Omental fat pad (tissue), 4 donors: ENCODE measurements at places on chromosomes 12 and 14. TPM values are rescaled to one million over a fixed set of nuclear protein-coding genes. Genes with fewer than 3 reads are reported as not detected.

DNA sequence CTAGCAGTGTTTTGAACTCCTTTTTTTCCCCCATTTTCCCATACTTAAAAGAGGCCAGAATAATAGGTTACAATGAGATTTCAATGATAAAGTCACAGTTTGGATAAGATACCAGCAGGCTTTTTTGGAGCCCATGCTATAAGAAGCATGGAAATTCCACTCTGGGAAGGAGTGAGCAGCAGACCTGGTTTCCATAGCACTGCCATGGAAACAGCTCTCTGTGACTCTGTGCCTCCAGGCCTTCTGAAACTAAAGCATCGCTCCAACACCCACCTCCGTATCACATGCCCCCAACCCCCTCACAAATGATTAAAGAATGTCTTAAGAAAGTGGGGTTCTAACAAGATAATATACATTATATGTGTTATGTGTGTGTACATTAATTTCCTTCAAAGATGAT is 165.0 kb downstream of the GRIN2B start:
- DNase-seq = no peak

GRCh38 chr12:82383930-82384552 is 25.7 kb downstream of the METTL25 start:
- DNase-seq = no peak

DNA sequence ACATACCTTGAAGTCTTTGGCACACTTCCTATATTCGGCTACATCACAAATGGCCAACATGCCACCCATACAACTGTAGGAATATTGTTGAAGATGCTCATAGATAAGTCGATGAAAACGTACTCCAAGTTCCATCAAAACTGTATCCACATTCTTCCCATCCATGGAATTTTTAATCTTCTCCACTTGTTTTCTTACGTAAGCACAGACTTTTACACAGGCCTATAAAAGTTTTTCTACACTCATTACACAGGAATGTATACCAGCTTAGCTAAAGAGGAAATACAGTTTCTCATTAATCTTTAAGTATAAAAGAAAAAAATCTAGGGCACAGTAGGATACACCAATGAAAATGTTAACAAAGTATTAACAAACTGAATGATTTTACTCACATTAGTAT is 59.1 kb downstream of the EXOC5 start:
- DNase-seq = no peak

Gene DIO2
- total RNA-seq = 1.3 TPM

Gene LRRC9
- 0.25 TPM for total RNA-seq

DNA sequence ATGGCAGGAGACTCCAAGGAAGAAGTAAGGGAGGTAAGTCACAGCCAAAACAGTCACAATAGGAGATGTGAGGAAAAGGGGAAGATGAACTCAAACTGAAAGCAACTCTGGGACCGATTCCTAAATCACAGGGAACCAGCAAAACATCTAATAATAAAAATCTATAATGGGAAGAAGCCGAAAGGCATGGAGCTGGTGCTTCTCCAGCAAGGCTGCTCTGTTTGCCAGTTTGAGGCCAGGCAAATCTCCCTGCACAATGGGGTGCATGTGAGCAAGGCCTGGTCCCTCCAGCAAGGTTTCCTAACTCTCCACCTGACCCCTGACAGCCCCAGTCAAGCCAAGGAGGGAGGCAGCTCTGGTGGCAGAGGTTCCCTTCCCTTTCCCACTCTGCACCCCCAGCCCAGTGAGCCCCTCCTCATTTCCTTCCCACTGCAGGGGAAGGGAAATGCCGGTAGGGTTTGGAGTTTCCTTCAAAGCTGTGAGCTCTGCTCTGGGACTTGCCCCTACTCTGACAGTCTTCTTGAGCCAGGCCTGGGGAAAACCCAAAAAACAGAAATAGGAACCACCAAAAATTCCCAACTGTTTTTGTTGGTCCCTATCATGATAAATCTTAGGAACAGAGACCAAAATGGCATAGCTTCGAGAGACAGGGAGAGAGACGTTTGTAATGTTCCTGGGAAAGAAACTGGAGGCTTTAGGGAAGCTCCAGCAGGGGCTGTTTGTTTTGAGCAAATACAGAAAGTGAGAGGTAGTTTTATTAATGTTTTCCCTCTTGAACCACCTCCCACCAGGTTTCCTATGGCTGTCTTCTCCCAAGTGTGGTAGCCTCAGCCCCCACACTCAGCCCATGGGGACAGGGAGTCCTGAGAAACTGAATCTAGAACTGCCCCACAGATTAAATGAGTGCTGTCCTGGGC is 34.6 kb downstream of the FMNL3 start:
- DNase-seq = no peak

DNA sequence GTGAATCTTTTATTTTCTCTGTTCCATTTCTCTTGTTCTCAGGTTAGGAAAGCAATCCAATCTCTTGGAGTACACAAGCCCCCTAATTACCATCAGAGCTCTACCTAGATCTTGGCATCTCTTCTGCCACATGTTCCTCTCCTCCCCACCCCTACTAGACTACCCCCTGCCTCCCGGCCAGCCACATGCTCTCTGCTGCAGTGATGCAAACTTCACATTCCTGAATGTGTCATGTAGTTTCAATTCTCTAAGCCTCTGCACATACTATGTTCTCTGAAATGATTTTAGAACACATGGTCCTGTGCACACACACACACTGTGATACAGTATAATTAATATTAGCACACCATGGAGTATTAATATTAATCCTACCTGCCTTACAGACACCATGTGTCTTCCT is 104.6 kb downstream of the EFCAB11 start:
- no peak for DNase-seq

Gene OAS2
- total RNA-seq = 41.9 TPM

GRCh38 chr14:96592591-96593386 is 90.6 kb downstream of the PAPOLA start:
- DNase-seq = no peak

GRCh38 chr14:50763382-50764007 is 67.5 kb downstream of the NIN start:
- no peak for DNase-seq

GRCh38 chr12:93785249-93786010 is 108.3 kb downstream of the CRADD start:
- no peak for DNase-seq

GRCh38 chr14:37023875-37024565 is 148.4 kb downstream of the SLC25A21 start:
- DNase-seq = no peak

DNA sequence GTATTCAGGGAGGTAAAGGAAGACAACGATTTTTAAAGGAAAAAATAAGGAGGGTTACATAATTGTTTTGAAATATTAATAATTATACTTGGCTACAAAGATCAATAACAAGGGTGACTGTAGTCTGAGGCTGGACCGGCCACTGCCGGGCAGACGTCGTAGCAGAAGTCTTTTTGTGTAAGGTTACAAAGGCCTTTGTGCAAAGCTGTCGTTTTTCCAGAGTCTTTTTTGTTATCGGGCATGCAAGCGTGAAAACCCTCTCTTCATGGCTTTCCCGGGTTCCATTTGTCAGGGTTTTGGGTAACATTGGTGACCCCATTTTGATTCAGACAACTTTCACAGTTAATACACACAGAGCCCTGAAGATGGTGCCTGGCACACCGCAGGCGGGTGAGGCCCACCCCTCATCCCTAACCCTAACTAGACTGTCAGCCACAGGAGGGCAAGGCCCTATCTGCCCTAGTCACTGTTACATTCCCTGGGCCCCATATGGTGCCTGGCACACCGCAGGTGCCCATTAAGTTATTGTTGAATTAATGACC is 31.3 kb downstream of the RILPL1 start:
- DNase-seq = no peak

Gene KRT6C
- total RNA-seq = not detected

Gene ZC2HC1C
- total RNA-seq = 5.6 TPM

DNA sequence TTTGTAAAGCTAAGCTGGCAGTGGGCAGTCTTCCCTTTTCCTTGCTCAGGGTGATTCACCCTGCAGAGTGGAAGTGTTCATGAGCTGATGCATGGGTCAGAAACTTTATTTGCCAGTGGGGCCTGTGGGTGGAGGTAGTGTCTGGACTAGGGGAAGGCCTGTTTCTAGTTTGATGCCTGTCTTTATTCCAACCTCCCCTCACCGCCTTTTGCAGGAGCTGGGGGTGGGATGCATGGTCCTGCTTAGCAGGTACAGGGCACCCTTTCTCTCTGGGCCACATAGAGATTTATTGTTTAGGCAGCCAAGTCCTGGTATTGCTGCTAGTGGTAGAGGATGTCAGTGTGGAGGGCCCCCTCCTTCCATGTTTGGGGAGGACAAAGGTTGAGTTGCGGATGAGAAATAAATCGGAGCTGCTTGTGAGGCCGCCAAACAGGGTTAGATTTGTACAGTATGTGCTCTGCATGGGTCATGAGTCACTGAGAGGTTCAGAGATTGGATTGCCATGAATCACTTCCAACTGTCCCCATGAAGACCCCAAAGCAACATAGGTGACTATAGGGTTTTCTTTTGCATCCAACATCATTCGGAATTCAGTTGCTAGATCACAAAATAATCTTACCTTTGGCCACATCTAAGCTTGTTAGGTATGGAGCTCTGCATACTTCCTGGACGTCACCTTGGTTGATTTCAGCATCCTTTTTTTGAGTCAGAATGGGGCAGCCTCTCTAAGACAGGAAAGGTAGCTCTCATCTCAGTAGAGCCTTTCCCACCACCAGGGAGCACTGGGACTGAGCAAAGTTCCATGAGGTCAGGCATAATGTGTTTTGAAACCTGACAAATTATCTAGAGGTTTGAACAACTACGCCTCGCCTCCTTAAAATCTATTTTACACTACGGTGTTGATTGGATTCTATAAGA is 8.8 kb downstream of the SMOC1 start:
- no peak for DNase-seq

DNA sequence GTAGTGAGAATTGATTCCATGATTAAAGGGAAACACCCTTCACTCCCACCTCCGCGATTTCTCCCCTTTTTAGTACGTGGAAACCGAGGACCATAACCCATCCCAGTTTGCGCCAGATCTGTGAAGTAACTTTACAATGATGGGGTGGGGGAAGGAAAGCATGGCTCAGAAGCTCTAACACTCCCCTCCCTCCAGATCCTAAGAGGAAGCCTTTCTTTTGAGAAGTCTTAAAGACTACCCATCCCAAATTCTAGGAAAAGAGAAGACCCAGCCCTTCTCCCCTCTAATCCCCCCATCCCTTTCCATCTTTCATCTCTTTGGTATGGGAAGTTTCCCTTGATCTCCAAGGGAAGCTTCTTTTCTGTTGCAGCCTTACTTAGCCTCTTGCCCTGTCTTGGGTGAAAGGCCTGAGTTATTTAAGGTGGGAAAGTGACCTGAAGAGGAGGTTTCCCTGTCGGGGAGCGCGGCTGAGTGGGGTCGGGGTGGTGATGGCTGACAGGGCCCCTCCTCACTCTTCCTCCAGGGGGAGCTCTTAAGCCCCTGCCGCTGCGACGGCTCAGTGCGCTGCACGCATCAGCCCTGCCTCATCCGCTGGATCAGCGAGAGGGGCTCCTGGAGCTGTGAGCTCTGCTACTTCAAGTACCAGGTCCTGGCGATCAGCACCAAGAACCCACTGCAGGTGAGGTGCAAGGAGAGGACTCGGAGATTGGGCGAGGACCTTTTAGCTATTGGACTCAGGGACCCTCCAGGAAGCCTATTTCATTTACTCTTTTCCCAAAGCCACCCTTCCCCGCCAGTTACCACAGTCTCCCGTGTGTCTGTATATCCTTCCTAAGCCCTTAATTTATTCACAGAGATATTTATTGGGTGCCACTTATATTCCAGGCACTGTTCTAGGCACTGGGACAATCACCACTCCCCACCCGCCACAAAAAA is 1.8 kb downstream of the MARCHF9 start:
- DNase-seq = no peak

Gene CMKLR1
- 21.0 TPM for total RNA-seq

DNA sequence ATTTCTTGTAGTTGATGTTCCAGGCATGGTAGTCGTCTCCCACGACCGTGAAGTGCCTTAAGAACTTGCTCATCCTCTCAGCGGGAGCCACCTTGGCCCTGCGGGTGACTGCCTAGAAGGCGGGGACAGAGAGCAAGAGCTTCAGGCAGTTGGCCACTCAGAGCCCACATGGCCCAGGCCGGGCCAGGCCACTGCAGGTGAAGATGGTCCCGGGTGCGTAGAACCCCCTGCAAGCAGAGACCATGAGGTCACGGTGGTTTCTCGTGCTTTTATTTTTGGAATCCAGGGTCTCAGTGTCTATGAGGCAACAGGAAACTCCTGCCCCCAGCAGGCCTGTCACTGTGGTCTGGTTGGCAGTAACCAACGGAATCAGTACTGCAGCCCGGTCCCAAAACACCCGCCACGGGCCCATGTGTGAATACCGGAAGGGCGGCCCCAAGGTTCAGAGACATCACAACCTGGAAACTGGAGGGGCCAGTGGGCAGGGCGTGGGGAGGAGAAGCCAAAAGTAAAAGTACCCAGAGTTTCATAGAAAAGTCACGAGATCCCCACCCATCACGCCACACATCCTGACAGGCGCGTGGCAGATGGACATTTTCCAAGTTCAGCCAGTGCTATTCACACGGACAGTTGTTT is 27.5 kb downstream of the HVCN1 start:
- DNase-seq = no peak

Gene RABGGTA
- total RNA-seq = 22.7 TPM

DNA sequence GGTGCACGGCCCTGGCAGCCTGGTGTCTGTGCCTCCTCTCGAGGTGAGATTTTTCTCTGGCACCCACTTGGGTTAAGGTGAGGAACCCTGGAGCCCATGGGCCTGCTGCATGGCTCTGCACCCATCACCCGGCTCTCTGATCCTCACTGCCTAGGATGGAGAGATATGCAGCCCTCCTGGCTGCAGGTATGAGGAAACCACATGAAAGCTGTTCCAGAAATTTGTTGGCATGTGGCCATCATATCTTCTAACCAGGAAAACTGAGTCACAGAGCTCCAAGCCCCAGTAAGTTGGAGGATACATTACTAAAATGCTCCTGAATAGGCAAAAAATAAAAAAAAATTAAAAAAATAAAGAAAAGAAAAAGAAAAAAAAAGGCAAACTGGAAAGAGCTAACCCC is 39.3 kb upstream of the DDX11 start:
- no peak for DNase-seq

DNA sequence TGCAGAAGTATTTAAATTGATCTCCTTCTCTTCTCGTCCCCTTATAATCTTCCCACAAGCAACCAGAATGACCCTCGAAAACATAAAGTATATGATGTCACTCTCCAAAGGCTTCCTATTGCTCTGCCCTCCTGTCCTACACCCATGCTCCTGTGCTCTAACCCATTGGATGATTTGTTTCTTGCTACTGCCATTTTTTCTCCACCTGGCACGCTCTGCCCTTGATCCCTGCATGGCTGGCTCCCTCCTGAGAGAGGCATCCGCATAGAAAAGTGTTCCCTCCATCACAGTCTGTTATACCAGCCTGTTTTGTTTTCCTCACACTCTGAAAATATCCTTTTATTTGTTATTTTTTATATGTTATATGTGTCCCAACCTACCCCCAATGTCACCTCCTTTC is 19.8 kb downstream of the MYRFL start:
- no peak for DNase-seq

Gene SMCO3
- not detected for total RNA-seq

GRCh38 chr12:9364224-9365176 is 156.3 kb upstream of the PZP start:
- DNase-seq = no peak

Gene SIX4
- 4.8 TPM for total RNA-seq

DNA sequence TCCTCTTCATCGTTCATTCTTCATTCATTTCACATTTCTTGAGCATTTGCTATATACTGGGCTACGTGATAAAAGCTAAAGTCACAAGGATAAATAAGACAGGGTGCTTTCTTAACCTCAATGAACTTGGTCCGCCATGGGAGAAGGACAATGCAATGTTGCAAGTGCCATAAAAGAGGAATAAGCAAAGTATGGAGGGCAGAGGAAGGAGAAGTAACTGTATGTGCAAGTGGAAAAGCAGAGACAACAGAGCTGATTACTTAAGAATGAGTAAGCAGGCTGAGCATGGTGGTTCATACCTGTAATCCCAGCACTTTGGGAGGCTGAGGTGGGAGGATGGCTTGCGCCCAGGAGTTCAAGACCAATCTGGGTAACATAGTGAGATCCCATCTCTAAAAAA is 14.4 kb downstream of the AREL1 start:
- DNase-seq = no peak
